ENCODE measurements at places on chromosomes 7 and 10.

- no peak for DNase-seq
Measured at GRCh38 chr10:114372995-114373394, 31.3 kb downstream of the AFAP1L2 start.

DNA sequence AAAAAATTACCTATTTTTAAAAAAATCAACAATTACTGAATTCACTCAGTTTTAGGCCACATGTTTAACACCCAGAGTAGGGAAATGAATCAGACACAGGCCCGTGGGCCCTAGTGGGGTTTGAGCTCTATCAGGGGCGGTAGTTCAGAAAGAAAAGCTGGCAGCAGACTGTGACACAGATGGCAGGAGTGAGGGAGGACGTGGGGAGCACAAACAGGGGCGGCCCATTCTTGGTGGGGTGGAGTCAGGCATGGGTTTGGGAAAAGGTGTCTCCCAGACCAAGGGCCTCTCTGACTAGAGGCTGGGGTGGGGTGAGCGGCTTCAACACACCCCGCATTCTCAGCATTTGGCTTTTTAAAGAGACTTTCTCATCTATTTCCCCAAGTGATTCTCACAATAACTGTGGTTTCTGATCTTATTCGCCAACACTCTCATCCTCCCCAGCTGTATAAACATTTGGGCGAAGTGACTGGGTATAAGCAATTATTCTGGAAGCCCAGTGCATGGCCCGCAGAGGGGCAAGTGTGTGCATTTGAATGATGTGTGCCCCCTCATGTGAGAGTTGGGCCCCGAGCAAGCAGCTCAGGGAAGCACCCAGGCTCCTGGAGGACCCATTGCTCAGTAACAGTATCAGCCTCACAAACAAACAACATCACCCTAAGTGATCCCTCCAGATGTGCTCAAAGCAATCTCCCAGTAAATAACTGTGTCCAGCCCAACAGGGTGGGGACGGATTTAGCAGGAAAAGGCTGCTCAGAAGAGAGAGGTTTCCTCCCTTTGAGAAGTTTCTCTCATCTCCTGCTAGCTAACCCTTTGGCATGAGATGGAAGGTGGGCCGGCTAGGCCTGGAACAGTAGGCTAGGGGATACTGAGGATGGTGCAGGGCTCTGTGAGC, 437.6 kb upstream of the ZMIZ1 start:
- no peak for DNase-seq

DNA sequence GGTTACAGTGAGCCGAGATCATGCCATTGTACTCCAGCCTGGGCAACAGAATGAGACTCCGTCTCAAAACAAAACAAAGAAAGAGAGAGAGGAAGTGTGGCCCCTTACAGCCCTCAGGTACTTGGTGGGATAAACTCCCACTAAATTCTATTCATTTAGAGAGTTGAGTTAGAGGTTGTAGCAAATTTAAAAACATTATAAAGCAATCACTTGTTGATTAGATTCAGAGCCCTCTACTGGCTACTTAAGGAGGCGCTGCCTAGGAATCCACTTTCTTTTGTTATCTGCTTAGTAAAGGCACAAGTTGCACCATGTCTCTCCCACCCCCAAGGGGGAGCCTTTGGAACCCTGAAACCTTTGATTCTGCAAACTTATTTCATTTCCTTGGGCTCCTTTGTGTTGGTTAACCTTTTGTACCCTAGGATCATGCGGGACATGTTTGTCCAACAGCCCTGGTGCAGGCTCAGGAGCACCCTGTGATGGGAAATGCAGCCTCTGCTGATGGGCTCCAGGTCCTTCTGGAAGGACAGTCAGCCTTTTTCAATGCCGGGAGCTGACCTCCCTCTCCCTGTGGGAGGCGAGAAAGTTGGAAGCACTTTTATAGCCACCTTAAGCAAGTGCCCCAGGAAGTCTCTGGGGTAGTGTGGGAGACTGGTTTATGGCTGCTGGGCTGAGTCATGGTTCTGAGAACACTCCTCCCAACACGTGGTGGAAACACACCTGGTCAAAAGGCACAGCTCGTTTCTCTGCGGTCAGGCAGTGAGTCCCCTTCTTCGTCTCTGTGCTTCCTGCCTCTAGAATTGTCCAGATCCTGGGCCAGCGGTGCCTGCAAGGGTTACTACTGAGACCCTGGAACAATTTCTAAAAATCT, 2.3 kb downstream of the HKDC1 start:
- DNase-seq: peak; percentile 81

DNA sequence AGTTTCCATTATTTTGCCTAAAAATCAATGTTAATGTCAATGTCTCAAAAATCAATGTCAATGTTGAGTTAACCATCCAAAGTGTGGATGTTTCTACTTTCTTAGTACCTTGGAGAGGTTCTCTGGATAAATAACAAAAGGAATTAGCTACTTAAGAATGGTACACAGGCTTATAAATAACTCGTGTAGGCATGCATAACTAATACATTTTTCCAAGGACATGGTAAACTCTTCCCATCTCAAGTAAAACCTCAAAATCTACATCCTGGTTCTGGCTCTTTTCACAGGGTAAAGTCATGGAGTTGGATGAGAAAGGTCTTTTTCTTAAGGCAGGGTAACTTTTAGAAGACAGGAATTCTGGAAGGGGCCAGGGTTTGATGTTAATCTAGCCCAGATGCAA, 59.9 kb downstream of the CAV1 start:
- no peak for DNase-seq

- no peak for DNase-seq
Measured at GRCh38 chr7:125773113-125773785, 843.6 kb upstream of the POT1 start.

DNA sequence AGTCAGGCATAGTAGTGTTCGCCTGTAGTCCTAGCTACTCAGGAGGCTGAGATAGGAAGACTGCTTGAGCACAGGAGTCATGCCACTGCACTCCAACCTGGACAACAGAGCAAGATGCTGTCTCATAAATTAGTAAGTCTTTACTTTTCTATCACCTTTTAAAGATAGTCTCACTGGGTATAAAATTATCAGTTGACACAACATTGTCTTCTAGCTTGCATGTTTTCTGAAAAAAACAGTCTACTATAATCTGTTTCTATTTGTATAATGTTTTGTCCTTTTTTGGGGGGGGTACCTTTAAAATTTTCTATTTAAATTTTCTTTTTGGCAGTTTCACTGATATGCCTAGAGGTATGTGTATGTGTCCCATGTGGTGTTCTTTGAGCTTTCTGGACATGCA, 39.6 kb downstream of the COPG2 start:
- no peak for DNase-seq

DNA sequence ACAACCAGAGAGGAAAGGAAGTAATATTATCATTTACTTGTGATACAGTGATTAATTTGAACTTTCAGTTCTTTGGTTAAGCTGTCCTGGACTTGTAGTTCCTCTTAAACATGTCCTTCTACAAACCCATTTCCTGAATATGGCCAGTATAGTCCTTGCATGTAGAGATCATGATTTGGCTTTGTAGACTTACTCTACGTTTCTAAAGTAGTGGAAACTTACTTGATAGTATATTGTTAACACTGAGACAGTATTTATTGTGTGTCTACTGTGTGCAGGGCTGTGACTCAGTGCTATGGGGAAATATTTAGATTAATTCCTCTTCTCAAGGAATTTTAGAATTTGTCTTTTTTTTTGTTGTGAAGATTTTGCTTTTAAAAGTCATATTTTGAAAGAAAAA, 109.5 kb downstream of the NRF1 start:
- DNase-seq: no peak

GRCh38 chr10:127275793-127276450, 79.5 kb upstream of the INSYN2A start:
- DNase-seq: no peak

GRCh38 chr7:40332516-40332915, 197.7 kb downstream of the SUGCT start:
- no peak for DNase-seq

DNA sequence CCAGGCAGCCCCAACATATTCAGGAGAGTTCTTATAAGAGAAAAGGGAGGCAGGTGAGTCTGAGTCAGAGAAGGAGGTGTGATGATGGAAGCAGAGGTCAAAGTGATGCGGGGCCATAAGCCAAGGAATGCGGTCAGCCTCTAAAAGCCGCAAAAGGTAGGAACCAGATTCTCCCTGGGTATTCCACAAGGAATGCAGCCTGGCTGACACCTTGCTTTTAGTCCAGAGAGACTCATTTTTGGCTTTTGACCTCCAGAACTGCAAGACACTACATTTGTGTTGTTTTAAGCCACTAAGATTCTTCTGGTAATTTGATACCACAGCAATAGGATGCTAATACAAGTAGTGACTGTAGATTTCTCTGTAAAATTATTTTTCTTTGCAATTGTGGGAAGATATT, 151.5 kb upstream of the EEPD1 start:
- DNase-seq: no peak

GRCh38 chr7:3117081-3117480, 73.4 kb upstream of the CARD11 start:
- no peak for DNase-seq

GRCh38 chr10:86943316-86944030, 13.9 kb downstream of the MMRN2 start:
- no peak for DNase-seq

DNA sequence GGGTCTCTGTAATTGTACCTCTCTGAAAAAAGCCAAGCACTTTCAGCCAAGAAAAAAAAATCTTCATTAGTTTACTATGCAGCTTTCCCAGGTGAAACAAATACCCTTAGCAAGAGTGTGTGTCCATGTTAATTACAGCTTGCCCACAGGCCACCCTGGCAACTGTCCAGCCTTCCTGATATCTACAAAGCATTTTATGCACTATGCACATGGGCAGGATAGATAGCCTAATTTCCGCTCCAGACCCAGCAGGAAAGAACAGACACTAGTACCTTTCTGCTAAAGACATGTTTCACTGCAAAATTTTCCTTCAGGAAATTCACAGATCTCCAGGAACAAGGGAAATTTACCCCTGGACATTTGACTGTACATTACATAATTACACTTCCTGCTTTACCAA, 24.4 kb downstream of the CACNA2D1 start:
- no peak for DNase-seq

DNA sequence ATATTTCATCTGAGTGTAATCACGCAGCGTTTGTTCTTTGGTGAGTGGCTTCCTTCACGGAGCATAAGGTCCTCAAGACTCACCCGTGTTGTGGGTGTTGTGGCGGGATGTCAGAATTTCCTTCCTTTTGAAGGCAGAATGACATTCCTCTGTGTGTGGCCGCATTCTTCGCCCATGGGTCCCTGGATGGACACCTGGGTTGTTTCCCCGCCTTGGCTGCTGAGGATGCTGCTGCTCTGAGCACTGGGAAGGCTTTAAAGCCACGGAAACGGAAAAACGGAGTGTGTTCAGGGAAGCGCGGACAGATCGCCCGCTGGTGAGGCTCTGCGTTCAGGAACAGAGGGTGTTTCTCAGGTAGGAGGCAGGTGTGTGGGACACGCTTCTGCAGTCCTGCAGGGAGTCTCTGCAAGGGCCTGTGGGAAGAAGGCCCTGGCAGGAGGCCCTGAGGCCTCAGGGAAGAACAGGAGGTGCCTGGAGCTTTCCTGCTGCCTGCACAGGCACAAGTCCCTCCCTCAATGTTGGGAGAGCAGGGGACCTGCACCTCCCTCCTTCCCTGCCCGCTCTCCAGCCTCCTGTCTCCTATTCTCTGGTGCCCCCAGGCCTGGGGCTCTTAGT, 35.7 kb upstream of the SHH start:
- no peak for DNase-seq

DNA sequence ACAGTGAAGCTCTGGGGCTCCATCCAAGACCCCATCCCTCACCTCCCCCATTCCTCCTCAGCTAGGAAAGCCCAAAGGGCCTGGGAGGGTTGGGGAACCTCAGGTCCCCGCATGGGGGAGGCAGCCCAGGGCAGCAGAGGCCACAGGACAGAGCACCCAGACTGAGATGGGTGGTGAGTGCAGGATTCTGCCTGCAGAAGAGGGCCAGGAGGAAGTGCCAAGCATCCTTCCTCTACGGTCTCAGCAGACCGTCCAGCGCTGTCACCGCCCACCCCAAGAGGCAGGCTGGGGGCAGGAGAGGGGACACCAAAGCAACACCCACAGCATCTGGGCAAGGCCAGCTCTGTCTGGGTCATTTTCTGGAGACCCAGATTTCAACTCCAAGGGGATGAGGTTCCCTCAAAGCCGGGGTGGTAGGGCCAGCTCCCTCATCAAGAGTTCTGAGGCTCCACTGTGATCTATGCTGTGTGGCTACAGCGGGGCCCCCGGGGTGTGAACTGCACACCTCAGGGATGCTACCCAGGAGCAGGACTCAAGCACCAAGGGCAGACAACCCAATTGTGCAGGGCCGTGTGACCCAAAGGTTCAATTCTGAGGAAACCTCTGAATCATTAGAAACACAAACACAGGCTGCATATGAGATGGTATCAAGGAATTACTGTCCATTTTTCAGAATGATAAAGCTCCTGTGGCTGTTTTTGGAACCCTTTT, 46.8 kb downstream of the CAMK2B start:
- no peak for DNase-seq

DNA sequence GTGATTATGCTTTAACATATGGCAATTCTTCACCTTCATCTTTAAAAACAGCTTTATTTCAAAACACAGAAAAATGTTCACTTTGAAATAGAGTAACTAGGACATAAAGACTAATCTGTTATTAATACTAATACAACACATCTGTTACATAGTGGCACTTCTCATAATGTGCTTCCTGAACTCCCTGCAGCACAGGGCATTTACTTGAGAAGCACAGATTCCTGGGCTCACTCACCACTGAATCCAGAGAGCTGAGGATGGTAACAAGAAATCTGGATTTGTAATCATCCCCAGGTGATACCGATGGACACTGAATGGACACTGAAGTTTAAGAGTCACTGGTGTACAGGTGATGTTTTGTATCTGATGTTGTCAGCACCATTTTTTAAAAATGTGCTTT, 96.1 kb downstream of the COL28A1 start:
- DNase-seq: no peak

DNA sequence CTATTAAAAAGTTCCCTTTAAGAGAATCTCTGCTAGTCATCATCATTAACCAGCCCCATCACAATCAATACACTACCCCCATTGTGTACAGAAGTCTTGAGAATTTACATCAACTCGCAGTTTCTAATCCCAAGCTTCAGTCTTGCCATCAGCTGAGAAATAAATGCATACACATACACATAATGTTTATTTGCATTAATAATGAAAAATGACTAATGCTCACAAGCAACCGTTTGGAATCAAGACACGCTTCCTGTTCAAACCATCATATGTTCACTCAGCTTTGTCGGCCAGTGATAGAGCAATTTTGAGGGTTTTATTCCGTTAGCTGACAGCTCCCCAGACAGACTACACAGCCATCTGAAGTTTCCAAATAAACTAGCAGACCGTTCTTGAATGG, 287.1 kb downstream of the SFMBT2 start:
- no peak for DNase-seq

DNA sequence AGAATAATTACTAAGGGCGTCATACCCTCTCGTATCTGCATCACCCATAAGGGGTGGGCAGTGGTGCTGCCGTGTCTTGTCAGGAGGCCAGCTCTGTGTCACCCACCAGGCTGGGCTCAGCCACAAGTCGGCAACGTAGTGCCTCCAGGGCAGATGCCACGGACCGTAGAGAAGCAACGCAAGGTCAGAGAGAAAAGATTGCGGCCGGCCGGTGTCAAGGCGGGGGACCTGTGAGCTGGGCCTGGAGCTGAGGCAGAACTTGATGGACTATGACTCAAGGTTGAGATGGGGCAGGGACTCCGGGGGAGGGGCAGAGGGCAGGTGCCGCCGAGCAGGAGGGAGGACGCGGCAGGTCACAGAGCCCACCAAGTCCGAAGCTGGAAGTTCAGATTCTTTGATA, 29.5 kb downstream of the FOXK1 start:
- DNase-seq: no peak
